A375 (cell line): ENCODE measurements at places on chromosomes 3 and 15. TPM values are rescaled to one million over a fixed set of nuclear protein-coding genes. Genes with fewer than 3 reads are reported as not detected.

Gene FAM227B
- total RNA-seq: 1.6 and 2.7 TPM in 2 replicates

Gene DISP2
- total RNA-seq: 0.15 and 1.0 TPM in 2 replicates

Gene ITIH1
- total RNA-seq: not detected in 2 replicates

Gene ATP11B
- 60.2 and 66.1 TPM in 2 replicates for total RNA-seq

Gene MUC4
- total RNA-seq: 0.11 TPM in 1 of 2 replicates, not detected in the other

Gene LSAMP
- total RNA-seq: 2.4 and 3.0 TPM in 2 replicates

Gene MYRIP
- total RNA-seq: not detected in 2 replicates

Gene HES1
- 303 and 327 TPM in 2 replicates for total RNA-seq

Gene FBXL22
- total RNA-seq: 0.34 TPM in 2 replicates

Gene HCN4
- total RNA-seq: not detected in 2 replicates

Gene MESP2
- 0.74 and 0.98 TPM in 2 replicates for total RNA-seq

Gene CCR2
- not detected in 2 replicates for total RNA-seq

Gene MST1R
- total RNA-seq: 1.3 and 1.4 TPM in 2 replicates

Gene SOX14
- total RNA-seq: not detected in 2 replicates

Gene LRTM1
- total RNA-seq: not detected in 2 replicates

Gene GPR87
- not detected in 2 replicates for total RNA-seq

Gene GNAT1
- total RNA-seq: not detected in 2 replicates

Gene ERICH6
- total RNA-seq: not detected in 2 replicates

Gene MYZAP
- 2.5 and 2.6 TPM in 2 replicates for total RNA-seq

Gene TRIM42
- not detected in 2 replicates for total RNA-seq

Gene TBC1D21
- total RNA-seq: not detected in 2 replicates

Gene SERINC4
- 0.08 and 0.23 TPM in 2 replicates for total RNA-seq

Gene CP
- total RNA-seq: not detected in 2 replicates

Gene NPRL2
- total RNA-seq: 39.1 and 43.1 TPM in 2 replicates

Gene CCRL2
- total RNA-seq: not detected in 2 replicates
